Heart left ventricle (tissue), 16 donors: ENCODE measurements at places on chromosomes 3 and 15. TPM values are rescaled to one million over a fixed set of nuclear protein-coding genes. Genes with fewer than 3 reads are reported as not detected.
A peak's percentile ranks its signal among the peaks of the same experiment; 100 is the strongest.

GRCh38 chr15:28977377-28978010 is 91.7 kb downstream of the APBA2 start:
- H3K4me1 ChIP-seq: no peaks in the 10 kb centered on the region
- no peak overlapping the region for H3K27ac ChIP-seq
- no peak overlapping the region for H3K4me3 ChIP-seq
- H3K27me3 ChIP-seq: no peaks in the 10 kb centered on the region
- no peaks in the 10 kb centered on the region for H3K36me3 ChIP-seq

DNA sequence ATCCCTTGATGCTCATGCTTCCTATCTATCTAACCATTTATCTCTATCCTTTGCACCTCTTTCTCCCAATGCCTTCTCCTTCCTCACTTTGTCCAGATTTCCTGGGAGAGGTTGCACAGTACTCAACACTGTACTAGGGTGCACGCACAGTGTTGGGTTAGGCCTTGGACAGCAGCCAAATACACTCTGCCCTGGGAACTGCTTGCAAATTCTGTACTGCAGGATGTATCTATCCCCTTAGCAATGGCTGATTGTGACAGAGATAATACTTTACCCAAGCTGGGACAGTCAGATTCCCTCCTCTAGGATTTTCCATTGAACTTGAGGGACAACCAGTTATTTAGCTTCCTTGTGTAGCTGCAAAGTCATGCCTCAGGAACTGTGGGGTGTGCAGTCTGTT is 113.3 kb downstream of the IL20RB start:
- H3K27ac ChIP-seq: no peak overlapping the region
- no peak overlapping the region for H3K4me3 ChIP-seq
- H3K4me1 ChIP-seq: no peaks in the 10 kb centered on the region
- H3K36me3 ChIP-seq: no peaks in the 10 kb centered on the region

DNA sequence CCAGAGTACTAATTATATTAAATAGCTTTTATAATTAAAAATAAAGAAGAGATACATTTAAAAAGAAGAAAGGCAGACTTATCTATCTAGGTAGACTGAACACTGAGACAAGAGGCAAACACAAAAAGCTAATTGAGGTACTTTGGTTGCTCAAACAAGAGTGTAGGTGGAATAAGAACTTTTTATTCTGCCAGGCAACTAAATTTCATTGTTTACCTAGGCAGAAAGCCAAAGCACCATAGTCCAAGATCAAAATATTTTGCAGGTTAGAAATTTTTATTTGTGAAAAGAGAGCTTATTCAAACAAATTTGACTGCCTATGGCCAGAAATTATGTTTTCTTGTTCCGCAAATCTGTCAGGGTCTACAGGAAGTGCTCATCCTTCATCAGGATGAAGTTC is 499.6 kb upstream of the GBE1 start:
- no peaks in the 10 kb centered on the region for H3K36me3 ChIP-seq
- no peaks in the 10 kb centered on the region for H3K27me3 ChIP-seq
- no peak overlapping the region for H3K4me3 ChIP-seq
- H3K4me1 ChIP-seq: no peaks in the 10 kb centered on the region
- H3K27ac ChIP-seq: no peak overlapping the region
- DNase-seq: no peak

DNA sequence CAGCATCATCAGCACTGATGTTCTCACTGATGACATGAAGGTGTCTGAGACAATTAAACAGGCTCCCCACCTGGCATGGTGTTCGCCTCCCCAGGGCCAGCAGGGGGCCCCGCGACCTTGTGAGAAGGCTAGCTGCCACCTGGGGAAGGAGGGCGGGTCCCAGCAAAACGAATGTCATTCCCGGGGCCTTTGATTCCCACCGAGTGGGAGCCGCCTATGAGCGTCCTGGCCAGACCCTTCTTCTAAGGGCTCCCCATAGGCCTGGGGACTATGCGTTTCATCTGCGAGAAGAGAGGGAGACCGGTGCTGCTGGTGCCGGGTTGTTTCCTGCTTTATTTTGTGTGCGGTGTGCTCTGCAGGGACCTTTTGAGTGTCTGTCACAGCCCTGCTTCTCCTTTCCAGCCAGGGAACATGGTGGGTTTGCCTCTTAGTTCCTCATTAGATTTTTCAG is 20.5 kb upstream of the MINDY4B start:
- no peaks in the 10 kb centered on the region for H3K4me1 ChIP-seq
- no peak overlapping the region for H3K4me3 ChIP-seq
- no peaks in the 10 kb centered on the region for H3K36me3 ChIP-seq
- DNase-seq: peak; percentile 31
- no peaks in the 10 kb centered on the region for H3K27me3 ChIP-seq
- H3K27ac ChIP-seq: no peak overlapping the region

The NANOGP8 gene
- total RNA-seq: not detected

DNA sequence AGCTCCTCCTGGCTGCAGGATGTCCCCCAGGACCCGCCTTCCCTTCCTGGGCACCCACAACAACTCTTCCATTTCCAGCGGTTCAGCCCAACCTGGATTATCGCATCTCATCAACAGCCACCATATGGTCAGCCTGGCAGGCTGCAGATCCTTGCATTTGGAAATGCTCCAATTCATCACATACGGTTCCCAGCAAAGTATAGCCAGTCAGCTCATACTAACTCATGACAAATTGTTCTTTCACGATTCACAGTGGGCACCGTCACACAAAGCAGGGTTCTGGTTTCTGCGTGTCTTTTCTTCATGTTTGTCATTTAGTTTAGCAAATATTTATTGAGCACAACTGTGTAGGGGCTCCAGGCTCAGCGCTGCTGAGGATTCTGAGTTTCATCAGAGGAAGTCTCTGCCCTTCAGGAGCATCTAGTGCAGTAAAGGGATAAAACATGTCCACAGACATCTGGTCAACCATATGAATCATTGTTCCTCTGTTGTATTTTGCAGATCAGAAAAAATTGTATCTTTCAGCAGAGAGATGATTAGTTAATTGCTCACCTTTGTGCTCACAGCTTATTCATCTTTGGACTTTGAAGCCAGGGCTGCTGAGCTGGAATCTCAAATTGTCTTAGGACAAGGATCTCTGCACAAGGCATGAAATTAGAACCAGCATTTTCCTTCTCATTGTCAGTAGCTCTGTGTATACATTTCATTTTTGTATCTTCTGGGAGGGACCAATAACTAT is 125.1 kb downstream of the GABRG3 start:
- no peak for DNase-seq
- no peaks in the 10 kb centered on the region for H3K36me3 ChIP-seq
- no peak overlapping the region for H3K27ac ChIP-seq
- H3K4me3 ChIP-seq: no peak overlapping the region
- H3K4me1 ChIP-seq: no peaks in the 10 kb centered on the region

- no peaks in the 10 kb centered on the region for H3K4me1 ChIP-seq
- no peaks in the 10 kb centered on the region for H3K36me3 ChIP-seq
- H3K4me3 ChIP-seq: no peak overlapping the region
- H3K27me3 ChIP-seq: no peaks in the 10 kb centered on the region
- no peak overlapping the region for H3K27ac ChIP-seq
Measured at GRCh38 chr3:36362973-36363372, 17.3 kb upstream of the STAC start.
